ENCODE measurements at places on chromosomes 2 and 18.

DNA sequence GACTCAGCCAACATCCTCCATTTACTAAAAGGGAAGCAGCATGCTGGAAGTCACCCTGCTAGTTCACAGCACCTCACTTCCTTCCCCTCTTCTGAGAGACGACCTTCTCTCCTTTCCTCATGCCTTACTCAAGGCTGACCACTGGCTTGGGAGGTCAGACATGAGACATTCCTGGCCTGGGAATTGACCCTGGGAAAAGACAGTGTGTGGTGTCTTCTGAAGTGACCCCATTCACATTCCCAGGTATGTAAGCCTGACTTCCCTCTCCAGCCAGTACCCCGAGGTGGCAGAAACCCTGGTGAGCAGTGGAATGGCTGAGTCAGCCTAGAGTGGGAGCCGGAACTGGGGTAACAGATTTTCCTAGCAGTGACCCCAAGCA is 92.4 kb downstream of the PLB1 start:
- no peak for DNase-seq

DNA sequence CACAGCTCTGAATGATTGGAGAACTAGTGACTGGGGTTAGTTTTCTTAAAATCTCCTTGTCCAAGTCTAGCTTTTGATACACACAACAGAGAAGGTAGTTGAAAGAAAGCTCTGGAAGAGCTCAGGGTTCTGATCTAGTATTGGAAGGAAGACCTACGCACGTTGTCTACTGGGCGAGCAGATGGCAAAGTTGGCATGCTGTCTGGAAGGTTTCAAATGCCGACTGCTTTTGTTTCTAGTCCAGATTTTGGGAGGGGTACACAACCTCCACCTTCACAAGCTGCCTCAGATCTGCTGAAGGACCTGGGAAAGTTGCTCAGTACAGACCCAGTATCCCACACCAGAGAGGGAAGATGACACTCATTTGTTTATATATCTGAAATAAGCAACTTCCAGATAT is 507.3 kb downstream of the RNF144A start:
- no peak for DNase-seq

DNA sequence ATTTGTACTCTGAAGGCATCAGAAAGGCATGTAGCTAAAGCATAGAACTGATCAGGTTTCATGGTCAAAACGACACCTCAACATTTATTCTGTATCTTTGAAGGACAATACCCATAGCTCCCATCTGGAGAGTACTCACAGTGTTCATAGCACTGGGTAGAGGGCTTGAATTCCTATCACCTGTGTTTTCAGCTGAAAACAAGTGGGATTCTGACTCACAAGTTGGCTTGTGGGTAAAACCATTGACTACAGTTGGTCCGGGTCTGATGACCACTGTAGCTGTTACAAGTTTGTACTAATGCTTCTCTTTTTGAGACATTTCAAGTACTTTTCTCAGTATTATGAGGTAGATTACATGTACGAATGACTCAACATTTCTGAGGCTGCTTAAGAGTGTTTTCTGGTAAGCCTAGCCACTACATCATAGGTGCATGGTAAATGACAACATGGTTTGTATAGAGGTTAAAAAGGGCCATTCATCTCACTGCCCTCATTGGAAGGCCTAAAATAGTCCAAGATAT is 68.6 kb upstream of the PELI1 start:
- no peak for DNase-seq

DNA sequence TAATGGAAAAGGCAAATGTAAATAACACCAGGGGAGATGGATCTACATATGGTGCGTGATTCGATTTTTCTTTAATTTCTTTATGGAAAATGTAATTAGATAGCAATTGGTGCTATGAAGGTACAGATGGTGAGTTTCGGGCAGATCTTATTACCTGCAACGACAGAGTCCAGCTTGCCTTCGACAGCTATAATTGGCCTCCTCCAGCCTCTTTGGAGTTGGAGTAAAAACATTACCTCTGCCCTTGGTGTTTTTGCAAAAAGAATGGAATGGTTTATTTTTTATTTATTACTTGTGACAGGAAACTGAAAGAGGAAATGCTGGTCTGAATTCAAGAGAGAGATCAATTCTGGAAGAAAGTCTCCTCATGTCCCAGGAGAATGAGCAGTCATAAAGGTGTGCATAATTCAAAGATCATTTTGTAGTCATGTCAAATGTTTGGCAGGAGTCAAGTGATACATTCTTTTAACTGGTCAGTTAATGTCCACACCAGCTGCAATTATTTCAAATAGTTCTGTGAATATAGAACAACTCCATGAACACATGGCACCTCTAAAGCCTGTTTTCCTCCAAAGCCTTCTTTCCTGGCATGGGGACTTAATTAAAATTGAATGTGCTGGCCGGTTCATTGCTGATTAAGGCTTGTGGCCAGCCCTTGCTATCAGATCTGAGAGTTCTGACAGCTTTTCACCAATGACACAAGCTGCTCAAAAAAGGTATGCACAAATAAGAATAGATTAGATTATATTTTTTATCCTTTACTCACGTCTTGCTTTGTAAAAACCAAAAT is 46.9 kb upstream of the KCNH7 start:
- DNase-seq: no peak

DNA sequence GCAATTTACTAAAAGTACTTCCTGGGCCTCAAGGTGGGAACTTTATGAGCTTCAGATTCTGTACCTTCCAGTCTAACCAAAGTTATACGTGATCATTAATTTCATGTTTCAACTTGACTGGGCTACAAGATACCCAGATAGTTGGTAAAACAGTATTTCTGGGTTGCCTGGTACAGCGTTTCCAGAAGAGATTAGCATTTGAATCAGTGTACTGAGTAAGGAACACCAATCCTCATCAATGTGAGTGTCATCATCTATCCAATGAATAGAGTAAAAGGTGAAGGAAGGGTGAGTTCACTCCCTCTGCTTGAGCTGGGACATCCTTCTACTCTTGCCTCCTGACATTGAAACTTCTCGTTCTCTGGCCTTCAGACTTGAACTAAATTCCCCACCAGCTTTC is 274.5 kb upstream of the ID2 start:
- DNase-seq: no peak

GRCh38 chr2:217870528-217871011 is 132.2 kb downstream of the TNS1 start:
- DNase-seq: no peak

DNA sequence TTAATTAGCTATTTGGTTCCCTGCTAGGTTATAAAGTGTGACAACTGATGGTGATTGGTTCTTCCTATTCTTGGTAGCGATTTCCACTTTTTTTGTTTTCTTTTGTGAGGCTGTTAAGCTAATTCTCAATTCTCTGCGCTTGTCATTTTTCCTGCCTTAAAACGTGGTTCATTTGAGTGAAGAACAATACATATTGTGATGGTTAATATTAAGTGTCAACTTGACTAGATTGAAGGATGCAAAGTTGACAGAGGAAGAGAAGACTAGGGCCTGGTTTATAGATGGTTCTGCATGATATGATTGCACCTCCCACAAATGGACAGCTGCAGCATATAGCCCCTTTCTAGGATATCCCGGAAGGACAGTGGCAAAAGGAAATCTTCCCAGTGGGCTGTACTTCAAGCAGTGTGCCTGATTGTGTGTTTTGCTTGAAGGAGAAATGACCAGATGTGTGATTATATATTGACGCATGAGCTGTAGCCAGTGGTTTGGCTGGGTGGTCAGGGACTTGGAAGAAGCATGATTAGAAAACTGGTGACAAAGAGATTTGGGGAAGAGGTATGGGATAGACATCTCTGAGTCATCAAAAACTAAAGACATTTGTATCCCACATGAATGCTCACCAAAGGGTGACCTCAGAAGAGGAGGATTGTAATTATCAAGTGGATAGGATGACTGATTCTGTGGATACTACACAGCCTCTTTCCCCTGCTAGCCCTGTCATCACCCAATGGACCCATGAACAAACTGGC is 39.4 kb upstream of the ZNF804A start:
- no peak for DNase-seq

DNA sequence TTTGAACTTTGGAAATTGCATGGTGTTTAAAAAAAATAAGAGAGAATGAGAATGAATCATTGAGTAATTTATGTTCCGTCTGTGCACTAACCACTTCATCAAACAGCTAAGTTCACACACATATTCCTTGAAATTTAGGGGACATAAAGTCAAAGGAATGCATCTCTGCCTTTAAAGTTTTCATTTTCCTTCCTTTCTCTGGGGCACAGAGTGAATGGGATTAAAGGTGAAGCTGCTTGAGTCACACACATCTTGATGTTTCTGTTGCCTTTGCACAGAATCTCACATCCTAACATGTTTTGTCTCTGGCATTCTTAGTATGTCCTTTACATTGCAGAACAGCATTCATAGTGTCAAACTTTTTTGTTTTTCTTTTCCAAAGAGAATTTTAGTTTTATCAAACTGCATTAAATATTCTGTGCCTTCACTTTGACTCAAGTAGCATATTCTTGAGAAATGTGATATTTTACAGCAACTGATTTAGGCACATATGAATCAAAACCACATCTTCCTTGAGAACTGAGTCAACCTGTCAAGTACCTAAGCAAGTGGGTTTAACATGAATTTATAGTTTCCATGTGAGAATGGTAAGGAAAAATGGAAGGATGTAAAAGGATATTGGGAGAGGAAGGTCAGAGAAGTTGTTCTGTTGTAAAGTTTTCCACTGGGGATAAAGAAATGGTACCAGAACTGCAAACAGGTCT is 169.1 kb upstream of the THUMPD2 start:
- DNase-seq: no peak

- no peak for DNase-seq
Measured at GRCh38 chr2:133655610-133656009, 87.3 kb upstream of the NCKAP5 start.

DNA sequence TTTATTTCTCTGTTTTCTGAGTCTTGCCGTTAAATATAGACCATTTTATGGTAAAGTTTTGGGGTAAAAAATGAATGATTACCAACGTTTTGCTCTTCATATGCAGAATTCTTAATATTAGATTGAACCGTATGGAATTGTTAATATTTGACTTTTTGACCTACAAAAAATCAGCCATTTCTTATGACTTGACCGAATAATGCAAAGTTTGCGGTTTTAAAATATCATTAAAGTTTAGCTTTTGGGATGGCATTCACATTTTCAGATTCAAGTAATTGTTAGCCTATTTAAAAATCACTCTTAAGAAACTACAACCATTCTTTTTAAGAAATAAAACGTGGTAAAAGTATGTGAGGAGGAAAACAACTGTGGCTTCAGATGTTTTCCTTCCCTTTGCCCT is 138.0 kb downstream of the HAUS1 start:
- DNase-seq: no peak

DNA sequence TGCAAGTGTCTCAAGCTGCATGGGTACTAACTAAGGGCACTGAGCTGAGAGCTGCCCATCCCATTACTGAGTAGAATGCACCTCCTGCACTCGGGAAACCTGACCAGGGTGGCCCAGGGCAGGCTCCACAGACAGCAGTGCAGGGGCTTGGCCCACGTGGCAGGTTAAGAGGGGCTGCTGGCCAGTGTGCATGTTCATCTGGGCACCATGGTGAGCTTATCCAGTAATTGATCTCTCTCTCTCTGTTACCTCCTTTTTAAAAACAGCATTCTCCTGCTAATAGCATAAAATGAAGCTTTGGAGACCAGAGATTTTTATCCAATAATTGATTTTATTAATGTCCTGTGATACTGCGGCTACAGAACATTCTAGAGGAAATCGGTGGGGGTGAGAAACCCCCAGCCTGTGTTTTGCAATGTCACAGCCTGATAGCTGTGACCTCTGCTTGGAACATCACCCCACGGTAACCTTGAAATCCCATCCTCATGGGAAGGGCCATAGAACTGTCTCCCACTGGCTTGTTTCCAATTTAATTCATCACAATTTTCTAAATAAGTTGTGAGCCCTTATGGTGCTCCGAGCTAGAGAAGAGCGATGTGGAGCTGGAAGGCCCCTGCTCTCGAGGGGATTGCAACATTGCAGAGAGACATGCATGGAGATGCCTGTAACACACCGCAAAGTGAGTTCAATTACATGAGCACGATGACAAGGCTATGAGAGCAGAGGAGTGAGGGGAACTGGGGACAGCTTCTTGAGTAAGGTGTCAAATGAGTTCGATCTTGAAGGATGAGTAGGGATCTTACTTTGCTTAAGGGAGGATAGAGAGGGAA is 143.8 kb downstream of the GALNT14 start:
- DNase-seq: no peak

DNA sequence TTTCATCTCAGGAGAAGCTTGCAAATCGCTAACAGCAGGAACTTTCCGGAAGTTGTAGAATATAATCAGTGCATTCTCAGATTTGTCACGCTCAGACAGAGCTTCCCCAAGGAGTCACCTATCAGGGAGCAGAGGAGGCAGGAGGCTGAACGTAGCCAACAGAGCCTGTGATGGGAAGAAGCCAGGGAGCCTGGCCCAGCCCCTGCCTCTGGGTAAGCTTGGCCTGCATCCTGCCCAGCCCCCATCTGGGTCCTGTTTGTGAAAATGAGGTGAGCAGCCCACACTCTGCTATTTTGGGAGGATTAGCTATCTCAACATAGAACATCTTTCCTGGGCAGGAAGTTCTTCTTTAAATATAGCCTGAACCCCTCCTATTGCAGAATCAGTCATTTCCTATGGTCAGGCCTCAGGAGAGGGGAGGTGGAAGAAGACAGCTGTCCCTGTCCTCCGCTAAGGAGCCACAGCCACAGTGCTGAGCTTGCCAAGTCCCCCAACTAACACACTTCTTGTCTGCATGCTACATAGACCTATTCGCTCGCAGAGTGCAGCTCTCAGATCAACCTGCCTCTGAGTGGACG is 19.2 kb upstream of the PKDCC start:
- no peak for DNase-seq

DNA sequence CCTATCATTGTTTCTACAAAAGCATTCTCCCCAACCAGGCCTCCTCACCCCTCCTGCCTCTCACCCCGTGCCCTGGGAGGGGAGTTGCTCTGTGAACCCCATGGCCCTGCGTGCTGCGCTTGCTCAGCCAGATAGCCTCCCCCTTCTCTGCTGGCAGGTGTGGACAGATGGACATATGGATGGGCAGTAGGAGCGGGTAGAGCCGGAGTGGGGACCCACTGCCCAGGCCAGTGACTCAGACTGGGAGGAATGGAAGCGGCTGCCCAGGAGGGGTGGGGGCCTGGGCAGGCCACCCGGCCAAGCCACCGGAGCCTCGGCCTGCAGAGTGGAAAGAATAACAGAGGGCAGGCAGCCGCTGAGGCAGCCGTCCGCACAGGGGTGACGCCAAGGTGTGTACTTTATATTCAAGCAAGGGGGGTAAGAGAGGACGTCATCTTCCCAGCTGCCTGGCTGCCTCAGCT is 8.7 kb downstream of the CYP26B1 start:
- no peak for DNase-seq

DNA sequence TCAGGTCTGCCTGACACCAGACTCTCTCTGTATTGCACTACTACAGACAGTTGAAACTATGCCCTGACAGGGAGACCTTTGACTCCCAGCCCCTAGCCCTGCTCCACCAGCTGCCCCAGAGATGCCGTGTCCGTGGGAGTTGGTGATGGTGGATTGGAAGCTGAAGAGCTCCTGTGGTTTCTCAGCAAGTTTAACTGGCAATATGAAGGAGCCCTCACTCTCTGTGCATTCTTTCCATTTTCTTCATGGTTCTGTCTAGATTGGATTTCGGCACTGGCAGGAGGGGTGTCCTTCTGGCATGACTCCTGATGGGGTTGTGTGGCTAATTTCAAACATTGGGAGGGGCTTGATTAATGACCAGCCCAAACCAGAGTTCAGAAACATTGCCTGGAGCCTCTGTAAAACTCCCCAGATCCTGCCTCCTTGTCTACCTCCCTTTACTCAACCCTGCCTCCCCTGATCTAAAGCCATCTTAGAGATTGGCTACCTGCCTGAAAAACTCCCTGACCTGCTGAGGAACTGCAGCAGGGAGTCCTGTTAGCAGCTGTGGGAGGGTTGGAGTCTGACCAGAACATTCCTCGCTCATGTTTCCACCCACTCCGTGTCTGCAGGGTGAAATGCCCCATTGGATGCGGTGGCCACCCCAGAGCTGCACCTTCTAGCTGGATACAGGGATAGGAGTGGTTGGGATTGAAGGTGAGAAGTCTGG is 206.9 kb upstream of the SPRED2 start:
- DNase-seq: no peak

Data from CD4-positive, alpha-beta T cell treated with Interleukin-6 at 100 ng/mL for 8 hours (primary cell).